Left renal pelvis (tissue), 4 donors: ENCODE measurements at places on chromosomes 12 and 14.

DNA sequence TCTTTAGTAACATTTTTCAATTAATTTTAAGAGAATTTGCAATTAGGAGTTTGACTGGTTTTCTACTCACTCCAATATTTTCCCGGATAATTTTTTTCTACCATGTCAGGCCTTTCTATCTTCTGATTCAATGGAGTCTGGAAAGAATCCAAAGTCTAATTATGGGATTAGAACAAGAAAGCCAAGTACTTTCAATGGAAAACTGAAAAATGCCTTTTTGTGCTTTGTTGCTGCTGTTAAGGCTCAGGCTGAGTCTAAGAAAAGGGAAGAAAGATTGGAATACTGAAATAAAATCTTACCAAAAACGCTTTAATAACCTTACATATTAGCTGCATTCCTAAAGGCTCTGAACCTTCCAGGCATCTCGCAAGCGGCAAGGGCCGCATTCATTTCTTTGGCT lies 24.4 kb upstream of the DHRS4 start:
- DNase-seq, result no peak

DNA sequence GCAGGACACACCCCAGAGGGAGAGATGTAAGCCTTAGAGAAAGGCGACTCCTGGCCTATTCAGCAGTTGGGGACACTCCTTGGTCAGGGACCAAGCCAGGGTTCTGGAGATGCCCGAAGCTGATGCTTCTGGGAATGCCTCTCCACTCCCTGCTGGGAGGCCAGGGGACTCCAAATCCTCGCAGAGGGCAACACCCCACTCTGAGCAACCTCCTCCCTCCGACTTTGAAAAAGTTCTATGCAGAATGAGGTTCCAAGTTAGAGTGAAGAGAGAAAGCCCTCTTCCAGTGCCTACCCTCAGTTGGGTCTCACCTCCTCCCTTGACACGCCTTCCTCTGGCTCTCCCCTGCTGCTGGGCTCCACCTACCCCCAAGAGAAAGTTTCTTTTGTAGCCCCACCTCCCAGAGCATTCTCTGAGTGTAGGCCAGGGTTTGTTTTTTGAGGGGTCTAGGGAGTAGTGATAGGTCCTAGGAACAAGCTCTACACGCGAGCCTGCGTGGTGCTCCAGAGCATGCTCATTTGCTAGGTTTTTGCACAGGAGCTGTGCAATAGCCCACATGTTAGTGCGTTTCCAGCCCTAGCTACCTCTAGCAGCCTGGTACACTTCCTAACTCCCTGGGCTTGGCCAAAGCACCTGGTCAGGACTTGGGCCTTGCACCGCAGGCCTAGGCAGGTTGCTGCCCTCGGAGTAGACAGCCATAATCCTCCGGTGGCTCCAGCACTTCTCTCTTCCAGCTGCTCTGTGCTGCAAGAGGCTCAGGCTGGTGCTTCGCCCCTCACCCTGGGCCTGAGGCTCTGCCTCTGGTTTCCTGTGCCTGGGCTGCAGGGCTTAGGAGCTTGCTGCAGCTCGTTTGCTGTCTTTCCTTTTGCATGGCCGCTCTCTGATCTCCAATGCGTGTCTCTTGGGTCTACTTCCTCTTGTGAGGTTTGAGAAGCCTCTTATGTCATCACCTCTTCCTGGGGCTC lies 590 bp upstream of the CEBPE start:
- no peak for DNase-seq

DNA sequence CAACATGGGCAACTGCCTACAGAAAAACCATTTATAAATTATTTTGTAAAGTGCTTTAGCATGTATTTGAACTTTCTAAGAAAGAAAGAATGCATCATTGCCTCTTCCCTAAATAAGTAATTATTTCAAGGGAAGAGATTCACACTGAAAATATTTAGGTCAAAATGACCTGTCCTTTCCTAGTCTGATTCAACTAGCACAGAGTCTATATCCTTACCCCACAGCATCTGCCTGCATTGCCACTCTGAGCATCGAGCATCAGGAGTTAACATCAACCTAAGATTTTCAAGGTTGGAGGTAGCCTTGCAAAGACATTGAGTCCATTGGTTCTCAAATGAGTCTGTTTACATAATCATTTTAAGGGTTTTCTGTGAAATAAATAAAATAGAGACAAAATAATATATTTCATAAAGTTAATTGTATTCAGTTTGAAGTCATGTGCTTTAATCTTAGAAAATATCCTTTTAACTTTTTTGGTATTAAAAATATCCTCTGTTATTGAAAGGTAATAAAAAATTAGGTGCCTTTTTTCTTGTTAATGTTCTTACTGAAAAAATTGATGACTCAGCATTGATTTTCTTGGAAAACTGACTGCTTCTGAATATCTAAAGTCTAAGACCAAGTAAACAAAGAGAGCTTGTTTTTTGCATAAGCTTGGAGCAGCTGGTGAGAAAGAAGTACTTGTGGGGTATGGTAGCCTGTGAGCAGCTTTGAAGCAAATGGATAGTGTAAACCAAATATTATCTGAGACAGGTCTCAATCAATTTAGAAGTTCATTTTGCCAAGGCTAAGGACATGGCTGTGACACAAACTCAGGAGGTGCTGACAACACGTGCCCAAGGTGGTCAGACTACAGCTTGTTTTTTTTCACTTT lies 269.0 kb upstream of the CLEC14A start:
- no peak for DNase-seq

DNA sequence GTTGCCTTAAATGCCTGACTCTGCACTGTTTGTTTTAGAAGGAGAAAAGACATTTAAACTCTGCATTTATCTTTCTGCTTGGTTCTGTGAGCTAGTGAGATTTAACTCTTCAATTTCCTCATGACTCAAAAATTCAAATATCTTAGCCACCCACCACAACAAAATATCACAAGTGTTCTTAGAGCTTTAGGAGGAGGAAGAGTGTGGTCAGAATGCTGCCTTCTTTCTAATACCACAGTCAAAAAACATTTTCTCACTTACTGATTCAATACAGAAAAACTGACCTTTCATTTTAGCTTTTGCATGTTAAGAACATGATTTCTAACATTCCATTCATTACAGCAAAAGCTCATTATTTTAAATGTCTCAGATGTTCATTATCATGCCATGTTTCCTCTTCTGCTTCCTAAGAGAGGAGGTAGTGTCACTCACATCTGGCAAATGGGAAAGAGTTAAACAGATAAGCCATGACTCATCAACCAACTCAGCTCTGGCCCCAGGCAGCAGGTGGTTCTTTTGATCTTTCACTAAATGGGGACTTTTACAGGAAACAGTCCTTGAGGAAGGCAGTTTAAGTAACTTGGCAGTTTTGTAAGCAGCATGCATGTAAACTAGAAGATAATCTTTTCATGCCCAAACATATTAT lies 56.4 kb upstream of the RNU6-8 start:
- no peak for DNase-seq

DNA sequence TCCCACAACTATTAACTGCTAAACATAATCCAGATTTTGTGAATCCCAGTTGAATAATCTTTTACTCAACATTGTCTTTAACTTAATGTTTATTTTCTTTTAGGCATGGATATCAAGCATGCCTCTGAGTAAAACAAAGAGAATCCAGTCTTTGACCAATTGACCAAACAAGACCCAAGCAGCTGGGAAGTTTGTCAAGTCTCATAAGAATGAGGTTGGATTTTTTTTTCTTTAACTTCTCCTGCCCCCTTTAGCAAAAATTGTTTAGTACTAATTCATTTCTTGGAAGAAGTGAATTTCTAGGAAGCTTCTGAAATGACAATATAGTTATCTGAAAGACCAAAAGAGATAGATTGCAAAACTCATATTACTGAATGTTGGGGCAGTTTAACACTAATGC lies 89.9 kb downstream of the OTOGL start:
- no peak for DNase-seq

DNA sequence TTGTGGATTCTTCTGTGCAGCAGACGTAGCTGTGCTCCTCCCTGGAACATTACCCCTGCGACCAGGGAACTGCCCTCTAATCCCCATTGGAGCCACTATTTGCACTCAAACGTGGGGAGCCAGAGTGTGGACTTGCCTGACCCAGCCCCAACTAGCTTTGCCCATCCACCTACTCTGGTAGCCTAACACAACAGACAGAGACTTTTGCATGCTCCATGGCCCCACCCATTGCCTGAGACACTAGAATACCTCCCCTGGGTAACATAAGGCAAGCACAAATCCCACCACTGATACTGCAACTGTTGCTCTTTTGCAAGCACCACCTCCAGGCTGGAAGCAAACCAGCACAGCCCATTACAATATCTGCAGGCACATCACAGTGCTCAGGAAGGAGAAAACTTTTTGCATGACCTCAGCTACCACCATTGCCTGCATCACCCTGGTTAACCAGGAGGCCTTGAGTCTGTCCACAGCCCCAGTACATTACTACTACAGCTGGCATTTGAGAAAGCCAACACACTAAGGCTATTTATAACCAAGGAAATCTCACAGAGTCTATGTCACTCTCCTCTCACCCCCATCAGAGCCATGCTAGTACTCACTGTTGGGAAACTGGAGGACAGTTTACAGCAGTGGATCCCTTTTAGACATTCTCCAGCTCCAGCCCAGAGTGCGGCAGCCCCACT lies 15.0 kb downstream of the CEP128 start:
- no peak for DNase-seq

GRCh38 chr14:76894308-76894707 lies 68.1 kb downstream of the LRRC74A start:
- DNase-seq, result no peak

DNA sequence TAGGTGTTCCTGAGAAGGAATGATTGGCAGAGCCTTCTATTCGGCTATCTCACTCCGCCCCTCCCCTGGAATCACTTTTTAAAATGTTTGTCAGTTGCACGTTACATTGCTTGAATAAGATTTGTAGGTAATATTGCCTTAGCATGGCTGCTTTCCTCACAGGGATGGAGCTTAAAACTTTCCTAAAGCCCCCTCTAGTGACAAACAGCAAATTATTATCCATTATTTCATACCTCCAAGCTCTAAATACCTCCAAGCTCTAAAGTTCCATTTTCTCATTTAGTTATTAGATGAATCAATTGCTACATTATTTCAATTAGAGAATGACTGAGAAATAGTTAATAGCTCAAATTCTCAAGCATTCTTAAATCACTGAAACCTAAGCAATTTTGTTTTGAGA lies 5.1 kb upstream of the SPATA7 start:
- no peak for DNase-seq

DNA sequence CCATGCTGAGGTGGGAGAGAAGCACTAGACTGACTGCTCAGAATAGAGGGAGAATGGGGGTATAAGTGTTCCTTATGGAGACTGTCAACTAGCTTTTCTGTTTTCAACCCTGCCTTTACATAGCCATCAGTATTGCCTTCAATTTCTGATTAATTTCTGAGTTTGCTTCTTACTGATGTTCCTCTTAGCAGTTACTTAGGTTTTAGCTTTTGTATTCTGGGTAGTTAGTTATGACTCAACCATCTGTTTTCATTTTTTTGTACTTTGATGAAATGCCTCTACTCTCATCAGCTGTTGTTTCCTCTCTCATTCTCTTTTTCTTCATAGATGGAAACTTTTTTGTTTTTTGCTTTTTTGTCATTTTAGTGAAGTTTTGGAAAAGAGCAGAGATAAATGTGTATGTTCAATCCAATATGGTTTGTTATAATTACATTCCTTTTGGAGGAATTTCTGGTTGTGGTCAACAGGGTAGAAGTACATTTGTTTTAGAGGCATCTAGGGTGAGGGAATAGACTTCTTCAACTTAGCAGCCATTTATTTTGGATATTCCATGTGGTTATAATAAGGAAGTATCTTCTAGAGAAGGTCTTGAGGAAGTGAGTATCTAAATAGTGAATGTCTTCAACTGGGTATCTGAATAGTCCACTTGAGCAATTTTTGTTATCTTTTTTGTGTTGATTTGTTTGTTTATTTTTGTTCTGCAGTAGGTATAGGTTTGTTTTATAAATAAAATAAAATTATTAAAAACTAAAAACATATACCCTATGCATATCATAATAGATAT lies 29.6 kb downstream of the PMCH start:
- DNase-seq, result no peak
